ENCODE measurements at places on chromosomes 3 and 15.

DNA sequence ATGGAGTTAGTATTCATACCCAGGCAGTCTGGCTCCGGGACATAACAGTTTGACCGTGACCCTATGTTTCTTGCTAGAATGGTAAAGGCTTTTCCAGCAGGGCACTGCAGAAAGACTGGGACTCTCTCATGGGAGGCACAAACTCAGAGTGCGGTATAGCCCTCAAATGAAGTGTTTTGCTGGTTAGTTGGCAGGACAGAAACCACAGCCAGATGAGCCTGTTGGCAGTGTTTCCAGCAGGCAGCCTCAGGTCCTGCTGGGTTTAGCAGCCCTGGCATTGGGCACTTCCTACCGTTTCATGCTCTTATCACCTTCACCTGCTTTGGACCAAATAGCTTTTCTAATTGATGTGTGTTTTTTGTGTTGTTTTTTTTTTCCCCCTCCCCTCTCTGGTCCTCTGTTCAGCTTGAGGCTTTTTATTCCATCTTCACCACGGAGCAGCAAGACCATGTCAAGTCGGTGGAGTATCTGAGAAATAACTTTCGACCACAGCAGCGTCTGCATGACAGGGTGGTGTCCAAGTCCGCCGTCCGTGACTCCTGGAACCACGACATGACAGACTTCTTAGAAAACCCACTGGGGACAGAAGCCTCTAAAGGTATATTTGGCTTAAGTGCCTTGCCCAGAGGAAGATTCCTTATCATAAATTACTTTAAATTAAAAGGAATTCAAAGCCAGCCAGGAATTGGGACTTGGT is 205.6 kb downstream of the FEZF2 start:
- DNase-seq: no peak

DNA sequence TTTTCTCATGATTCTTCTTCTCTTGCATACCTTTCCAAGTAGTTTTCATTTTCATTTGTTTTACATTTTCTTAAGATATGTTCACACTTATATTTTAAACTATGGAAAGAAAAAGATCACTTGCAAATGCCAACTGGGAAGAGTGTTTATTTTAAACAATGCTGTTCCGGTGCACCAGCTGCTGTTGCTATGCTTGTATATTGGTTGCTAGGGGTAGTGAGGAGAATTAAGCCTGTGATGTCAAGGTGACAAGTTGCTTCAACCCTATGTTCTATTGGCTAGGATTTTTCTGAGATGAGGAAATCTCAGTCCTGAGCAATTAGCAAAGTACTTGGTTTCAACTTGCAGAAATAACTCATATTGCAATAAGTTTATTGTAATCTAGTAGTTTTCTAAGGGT is 500.1 kb downstream of the MFSD1 start:
- DNase-seq: no peak

DNA sequence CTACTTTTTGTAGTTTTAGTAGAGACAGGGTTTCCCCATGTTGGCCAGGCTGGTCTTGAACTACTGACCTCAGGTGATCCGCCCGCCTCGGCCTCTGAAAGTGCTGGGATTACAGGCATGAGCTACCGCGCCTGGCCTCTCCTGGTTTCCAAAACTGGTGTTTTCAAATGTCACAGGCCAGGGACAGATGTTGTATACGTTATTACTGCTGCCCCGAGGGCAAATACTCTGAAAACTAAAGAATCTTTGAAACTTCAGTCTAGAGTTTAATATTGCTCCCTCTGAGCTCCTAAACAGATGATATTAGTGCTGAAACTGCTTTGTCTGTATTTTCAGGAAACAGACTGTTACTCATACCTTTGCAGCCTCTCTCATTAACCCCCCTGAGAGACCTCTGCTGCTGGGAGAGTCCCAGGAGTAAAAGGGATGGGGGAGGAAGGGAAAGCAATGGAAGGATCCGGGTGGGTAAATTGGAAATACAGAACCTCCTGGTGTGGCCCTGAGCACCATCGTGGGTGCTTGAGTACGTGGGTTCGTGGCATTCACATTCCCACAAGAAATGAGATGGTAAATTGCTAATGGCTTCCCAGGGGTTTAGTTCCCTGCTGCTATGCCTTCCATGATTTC is 96.3 kb upstream of the IGF1R start:
- DNase-seq: no peak

DNA sequence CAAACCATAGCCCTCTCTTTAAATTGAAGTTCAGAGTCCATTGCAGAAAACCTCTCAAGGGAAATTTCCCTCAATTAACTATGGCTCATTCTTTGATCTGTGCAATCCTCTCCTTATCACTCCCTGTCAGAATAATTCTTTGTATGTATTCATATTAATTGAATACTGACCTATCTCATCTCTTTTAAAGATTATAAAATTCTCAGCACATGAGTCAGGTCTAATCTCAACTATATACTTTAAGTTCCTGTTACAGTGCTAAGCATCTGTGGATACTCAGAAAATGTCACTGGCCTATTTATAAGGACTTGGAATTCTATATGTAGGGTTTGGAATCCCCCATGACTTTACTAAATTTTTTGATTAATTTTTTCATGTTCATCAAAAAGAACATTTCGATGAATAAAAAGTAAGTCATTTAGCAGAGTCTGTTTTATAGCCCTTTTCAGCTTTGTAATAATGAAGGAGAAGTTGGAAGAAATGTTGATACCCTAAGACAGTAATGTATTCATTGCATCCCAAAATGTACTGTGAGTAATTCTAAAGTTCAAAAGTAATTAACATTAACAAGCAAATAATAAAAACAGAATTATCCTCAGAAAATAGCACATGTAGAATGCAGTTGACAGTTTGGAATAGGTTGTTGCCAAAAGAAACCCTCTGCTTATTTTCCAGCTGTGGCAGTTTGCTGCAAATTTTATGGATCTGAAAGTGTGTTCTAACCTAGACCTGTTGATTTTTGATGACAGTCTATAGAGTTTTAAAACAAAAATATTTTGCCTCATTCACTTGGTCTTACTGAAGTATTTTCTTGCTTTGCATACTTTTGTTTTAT is 503.4 kb upstream of the CBLB start:
- no peak for DNase-seq

- no peak for DNase-seq
These were observed 187.3 kb upstream of the ZNF385D start for GRCh38 chr3:21938267-21938681.

DNA sequence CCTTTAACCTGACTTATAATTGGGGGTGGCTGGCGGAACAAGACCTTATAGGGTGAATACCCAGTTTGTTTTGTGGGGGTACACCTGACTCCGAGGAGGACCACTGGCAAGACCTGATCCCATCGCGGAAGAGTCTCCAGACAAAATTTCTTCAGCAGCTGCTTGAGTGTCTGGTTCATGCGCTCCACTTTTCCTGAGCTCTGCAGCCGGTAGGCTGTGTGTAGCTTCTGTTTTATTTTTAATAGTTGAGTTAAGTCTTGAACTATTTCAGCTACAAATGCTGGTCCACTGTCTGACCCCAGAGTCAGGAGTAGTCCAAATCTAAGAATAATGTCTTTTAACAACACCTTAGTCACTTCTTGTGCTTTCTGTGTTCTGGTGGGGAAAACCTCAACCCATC is 21.2 kb upstream of the NOX5 start:
- no peak for DNase-seq

DNA sequence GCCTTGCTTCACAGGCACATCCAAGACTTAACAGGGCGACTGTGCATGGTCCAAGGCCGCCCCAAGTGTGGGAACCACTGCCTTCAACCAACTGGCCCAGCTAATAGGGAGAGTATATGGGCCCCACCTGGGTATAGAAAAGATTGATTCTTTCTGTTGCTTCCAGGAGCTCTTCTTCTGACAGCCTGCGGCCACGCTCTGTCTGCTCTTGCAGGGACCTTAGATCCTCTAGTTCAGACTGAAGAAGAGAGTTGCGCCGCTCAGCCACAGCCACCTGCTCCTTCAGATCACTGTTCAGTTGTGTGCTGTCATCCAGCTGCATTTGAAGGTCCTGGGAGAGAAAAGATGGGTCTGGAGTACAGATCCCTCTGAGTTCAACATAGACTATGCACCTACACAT is 102.2 kb downstream of the HHLA2 start:
- DNase-seq: no peak

DNA sequence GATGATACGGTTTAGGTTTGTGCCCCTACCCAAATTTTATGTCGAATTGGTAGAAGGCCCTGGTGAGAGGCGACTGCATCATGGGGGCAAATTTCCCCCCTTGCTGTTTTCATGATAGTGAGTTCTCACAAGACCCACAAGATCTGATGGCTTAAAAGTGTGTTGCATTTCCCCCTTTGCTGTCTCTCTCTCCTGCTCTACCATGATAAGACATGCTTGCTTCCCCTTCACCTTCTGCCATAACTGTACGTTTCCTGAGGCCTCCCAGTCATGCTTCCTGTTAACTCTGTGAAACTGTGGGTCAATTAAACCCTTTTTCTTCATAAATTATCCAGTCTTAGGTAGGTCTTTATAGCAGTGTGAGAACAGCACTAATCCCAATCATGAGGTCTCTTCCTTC is 381.2 kb downstream of the RSL24D1 start:
- no peak for DNase-seq

All from activated CD8-positive, alpha-beta memory T cell treated with anti-CD3 and anti-CD28 coated beads for 4 hours (primary cell).